ENCODE measurements at places on chromosomes 6 and 20. TPM values are rescaled to one million over a fixed set of nuclear protein-coding genes. Genes with fewer than 3 reads are reported as not detected.

PRR18 gene
- total RNA-seq: 0.41 TPM

MUCL3 gene
- not detected for total RNA-seq

SYCP2 gene
- total RNA-seq: 0.81 TPM

DNA sequence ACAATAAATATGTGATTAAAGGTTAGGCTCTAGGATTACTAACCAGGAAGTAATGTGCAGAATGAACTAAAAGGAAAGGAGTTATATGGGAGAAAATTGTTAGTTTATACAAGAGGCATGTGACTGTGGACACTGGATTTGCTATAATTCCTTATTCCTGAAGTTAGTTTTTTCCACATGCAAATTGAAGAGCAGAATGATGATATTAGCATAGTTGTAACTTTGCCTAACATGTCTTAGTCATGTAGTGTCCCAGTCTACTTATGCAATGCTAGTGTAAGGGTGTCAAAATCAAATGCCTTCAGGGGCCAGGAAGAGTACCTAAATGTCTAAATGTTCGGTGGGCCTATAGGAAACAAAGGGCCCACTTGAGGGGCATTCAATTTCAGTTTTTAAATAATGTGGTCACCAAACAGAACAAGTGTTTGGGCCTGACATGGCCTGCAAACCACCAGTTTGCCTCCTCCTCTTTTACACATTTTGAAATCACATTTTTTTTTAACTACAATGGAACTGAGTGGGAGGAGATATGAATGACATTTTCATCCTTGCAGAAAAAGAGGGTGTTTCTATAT lies 28.0 kb upstream of the CEP85L start:
- DNase-seq: no peak

- no peak for DNase-seq
These were observed 161.4 kb downstream of the DNAH8 start for GRCh38 chr6:38876475-38876874.

GRCh38 chr6:167882244-167882643 lies 55.5 kb downstream of the AFDN start:
- DNase-seq: no peak

- DNase-seq: no peak
These were observed 897 bp upstream of the GMEB2 start for GRCh38 chr20:63627751-63628245.

GRCh38 chr20:10853176-10853575 lies 179.4 kb upstream of the JAG1 start:
- DNase-seq: no peak

DNA sequence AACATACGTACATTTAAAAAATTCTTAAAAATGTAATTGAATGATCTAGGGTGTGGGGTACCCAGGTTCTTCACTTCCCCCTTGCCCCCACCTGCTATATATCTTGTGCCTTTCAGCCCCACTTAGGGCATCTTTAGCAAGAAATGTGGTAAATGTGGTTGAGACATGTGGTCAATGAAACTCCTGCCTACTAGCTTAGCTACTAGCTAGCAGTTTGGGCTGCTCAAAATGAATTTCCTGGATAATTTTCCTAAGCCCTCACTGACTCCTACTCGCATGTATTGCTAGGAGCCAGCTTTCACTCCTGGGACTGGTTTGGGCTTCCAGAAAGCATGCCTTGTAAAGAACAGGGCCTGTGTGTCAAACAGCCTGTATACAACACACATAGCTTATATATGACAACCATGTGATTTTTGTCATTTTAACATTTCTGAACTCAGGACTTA lies 257.3 kb downstream of the ATXN1 start:
- no peak for DNase-seq
